ENCODE measurements at places on chromosomes 6 and 20.

DNA sequence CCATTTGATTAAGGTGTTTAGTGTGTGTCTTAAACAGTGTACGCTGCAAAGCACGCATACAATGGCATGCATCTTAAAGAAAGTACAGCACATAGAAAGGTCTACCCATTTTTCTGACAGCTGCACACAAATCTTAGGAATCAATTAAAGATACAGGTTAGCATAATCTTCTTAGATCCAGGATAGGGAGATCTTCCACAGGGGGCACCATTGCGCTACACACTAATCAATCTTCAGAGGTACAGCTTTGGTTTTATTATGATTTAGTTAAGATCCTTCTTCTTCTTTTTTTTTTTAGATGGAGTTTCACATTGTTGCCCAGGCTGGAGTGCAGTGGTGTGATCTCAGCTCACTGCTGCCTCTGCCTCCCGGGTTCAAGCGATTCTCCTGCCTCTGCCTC is 63.7 kb upstream of the BEND3 start:
- DNase-seq: no peak

DNA sequence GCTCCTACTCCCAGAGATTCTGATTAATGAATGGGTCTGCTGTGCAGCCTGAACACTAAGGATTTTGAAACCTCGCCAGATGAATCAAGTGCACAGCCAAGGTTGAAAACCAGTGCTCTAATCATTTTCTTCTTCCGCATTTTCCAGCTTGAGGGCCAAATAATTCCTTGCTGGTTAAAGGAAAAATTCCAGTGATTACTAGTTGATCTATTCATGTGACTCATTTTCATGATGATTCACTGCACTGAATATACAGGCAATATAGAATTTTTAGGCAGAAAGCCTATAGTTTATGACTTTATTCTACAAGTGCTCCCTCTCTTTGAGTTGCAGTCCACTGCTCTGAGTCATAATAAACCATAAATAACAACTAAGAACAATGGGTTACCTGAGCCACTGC is 80.6 kb upstream of the PROKR2 start:
- DNase-seq: no peak

GRCh38 chr6:146289816-146290588 is 253.6 kb upstream of the RAB32 start:
- no peak for DNase-seq

DNA sequence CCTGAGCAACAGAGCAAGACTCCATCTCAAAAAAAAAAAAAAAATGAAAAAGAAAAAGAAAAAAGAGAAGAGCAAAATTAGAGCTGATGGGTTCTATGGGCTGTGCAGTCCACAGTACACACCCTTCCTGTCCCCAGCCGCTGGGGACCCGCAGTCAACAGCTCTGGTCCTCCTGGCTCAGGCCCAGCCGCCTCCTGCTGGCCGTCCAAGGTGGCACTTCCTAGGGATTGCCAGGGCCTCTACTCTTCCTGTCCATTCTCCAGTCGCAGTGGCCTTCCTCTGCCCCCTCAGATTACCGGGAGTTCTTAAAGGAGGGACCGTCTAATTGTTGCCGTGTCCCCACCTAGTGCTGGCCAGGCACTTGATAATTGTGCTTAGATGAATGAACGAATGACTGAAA is 41.7 kb downstream of the TMEM242 start:
- no peak for DNase-seq

DNA sequence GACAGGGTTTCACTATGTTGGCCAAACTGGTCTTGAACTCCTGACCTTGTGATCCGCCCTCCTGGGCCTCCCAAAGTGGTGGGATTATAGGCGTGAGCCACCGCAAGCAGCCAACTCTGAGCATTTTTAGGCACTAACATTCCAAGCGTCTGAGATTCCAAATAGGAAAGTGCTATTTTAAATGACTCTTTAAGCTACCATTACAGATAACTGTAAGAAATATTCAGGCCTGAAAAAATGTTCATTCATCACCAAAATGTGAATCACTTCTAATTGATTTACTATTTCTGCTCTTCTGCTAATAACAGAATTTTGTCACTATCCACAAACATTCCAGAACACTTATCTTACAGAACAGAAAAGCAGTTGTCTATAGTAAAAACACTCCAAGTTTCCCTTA is 106.5 kb downstream of the BACH2 start:
- no peak for DNase-seq
